Activated CD4-positive, alpha-beta T cell treated with anti-CD3 and anti-CD28 coated beads for 36 hours (primary cell): ENCODE measurements at places on chromosomes 7 and 10.

GRCh38 chr10:110304394-110304779 is 333 bp downstream of the SMNDC1 start:
- peaks cover 45% of the 10 kb centered on the region for H3K4me1 ChIP-seq
- no peaks in the 10 kb centered on the region for H3K27me3 ChIP-seq
- H3K36me3 ChIP-seq = peaks cover 37% of the 10 kb centered on the region
- H3K27ac ChIP-seq = peak overlapping the region; percentile 98

DNA sequence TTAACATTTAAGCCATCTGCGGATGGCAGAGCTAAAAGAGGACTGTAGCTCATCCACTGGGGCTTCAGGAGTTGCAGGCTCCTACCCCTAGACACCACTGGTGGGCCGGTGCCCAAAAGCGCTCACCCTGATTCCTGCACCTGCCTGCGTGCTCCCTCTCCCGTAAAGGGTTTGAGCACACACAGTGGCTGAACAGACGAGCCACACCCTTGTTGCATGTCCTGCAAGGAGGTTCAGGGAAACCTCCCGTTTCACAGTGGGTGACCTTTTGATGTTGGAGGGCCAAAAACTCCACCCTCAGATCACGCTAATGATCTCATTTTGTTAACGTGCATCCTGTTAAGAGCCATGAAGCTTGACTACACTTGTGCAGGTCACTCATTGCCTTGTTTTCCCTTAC is 37.9 kb downstream of the SYPL1 start:
- H3K4me3 ChIP-seq = no peak overlapping the region
- H3K36me3 ChIP-seq = no peaks in the 10 kb centered on the region
- H3K27me3 ChIP-seq = no peaks in the 10 kb centered on the region

DNA sequence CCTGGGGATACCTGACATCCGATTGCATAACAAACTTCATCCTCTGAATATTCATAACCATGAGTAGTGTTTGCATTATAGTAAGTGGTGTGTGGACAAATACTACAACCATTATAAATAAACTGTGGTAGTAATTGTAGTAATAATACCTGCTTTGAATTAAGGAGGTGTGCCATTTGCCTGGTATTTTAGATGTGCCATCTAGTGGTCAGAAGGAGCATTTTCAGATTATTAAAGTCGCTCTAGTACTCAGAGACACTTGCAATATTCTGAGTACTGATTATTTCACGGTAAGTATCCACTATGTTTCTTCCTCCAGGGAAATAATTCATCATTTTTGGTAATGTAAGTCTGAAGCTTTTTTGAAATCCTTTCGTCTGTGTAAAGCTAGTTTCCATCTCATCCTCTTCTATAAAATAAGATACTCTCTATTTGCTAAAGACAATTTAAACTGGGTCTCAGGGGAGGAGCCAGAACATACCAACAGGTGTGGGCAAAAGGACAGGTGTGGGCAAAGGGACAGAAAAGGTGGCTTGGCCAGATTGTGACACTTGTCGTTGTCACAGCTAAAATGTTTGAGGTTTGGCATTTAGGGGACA is 115.3 kb upstream of the WDR11 start:
- no peaks in the 10 kb centered on the region for H3K36me3 ChIP-seq
- no peak overlapping the region for H3K27ac ChIP-seq
- peaks cover 4% of the 10 kb centered on the region for H3K27me3 ChIP-seq
- no peaks in the 10 kb centered on the region for H3K4me1 ChIP-seq

- H3K27me3 ChIP-seq = no peaks in the 10 kb centered on the region
- no peak for DNase-seq
- H3K27ac ChIP-seq = peak overlapping the region; percentile 8
- H3K36me3 ChIP-seq = no peaks in the 10 kb centered on the region
- no peak overlapping the region for H3K4me3 ChIP-seq
- peaks cover 37% of the 10 kb centered on the region for H3K4me1 ChIP-seq
Observed at GRCh38 chr10:11442001-11442773, 169.3 kb downstream of the USP6NL start.

GRCh38 chr10:124636271-124636995 is 107.7 kb downstream of the FAM53B start:
- H3K4me3 ChIP-seq = peak overlapping the region; percentile 27
- H3K36me3 ChIP-seq = peaks cover 8% of the 10 kb centered on the region
- peak overlapping the region; percentile 69 for H3K27ac ChIP-seq
- H3K27me3 ChIP-seq = no peaks in the 10 kb centered on the region

DNA sequence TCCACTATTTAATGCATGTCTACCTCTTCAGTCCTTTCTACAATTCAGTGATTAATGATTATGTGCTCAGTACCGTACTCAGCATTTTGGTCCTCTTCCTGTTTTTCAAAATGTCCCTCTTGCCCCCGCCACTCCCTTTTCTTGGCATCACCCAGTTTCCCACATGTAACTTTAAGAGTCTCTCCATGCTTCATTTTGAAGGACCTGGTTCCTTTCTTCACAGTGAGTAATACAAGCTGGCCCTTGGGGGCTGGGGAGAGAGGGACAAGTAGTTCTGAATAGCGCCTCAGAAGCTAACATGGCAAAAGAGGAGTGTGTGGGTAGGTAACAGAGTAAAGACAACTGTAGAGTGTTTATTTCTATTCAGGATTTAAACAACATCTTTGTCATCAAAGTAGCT is 34.6 kb upstream of the SLIT1 start:
- no peak for DNase-seq
- H3K27ac ChIP-seq = peak overlapping the region; percentile 3
- H3K36me3 ChIP-seq = peaks cover 11% of the 10 kb centered on the region
- H3K4me3 ChIP-seq = no peak overlapping the region
- H3K4me1 ChIP-seq = peaks cover 37% of the 10 kb centered on the region

GRCh38 chr7:98223351-98223897 is 12.2 kb downstream of the BHLHA15 start:
- H3K4me1 ChIP-seq = peaks cover 11% of the 10 kb centered on the region
- no peak overlapping the region for H3K4me3 ChIP-seq
- no peak overlapping the region for H3K27ac ChIP-seq
- H3K27me3 ChIP-seq = no peaks in the 10 kb centered on the region

GRCh38 chr10:78301891-78302738 is 268.5 kb downstream of the RPS24 start:
- H3K27ac ChIP-seq = peak overlapping the region; percentile 90
- no peaks in the 10 kb centered on the region for H3K36me3 ChIP-seq
- peaks cover 12% of the 10 kb centered on the region for H3K4me1 ChIP-seq
- DNase-seq = no peak
- peak overlapping the region; percentile 79 for H3K4me3 ChIP-seq
- H3K27me3 ChIP-seq = no peaks in the 10 kb centered on the region

- H3K27me3 ChIP-seq = no peaks in the 10 kb centered on the region
- DNase-seq = no peak
- no peak overlapping the region for H3K27ac ChIP-seq
- peak overlapping the region; percentile 81 for H3K4me3 ChIP-seq
- no peaks in the 10 kb centered on the region for H3K36me3 ChIP-seq
Observed at GRCh38 chr10:102121739-102122372, 1.7 kb upstream of the LDB1 start.

- no peak overlapping the region for H3K27ac ChIP-seq
- no peaks in the 10 kb centered on the region for H3K36me3 ChIP-seq
- peaks cover 16% of the 10 kb centered on the region for H3K4me1 ChIP-seq
- no peak overlapping the region for H3K4me3 ChIP-seq
- no peaks in the 10 kb centered on the region for H3K27me3 ChIP-seq
Observed at GRCh38 chr7:140300243-140301136, 97.8 kb downstream of the SLC37A3 start.

DNA sequence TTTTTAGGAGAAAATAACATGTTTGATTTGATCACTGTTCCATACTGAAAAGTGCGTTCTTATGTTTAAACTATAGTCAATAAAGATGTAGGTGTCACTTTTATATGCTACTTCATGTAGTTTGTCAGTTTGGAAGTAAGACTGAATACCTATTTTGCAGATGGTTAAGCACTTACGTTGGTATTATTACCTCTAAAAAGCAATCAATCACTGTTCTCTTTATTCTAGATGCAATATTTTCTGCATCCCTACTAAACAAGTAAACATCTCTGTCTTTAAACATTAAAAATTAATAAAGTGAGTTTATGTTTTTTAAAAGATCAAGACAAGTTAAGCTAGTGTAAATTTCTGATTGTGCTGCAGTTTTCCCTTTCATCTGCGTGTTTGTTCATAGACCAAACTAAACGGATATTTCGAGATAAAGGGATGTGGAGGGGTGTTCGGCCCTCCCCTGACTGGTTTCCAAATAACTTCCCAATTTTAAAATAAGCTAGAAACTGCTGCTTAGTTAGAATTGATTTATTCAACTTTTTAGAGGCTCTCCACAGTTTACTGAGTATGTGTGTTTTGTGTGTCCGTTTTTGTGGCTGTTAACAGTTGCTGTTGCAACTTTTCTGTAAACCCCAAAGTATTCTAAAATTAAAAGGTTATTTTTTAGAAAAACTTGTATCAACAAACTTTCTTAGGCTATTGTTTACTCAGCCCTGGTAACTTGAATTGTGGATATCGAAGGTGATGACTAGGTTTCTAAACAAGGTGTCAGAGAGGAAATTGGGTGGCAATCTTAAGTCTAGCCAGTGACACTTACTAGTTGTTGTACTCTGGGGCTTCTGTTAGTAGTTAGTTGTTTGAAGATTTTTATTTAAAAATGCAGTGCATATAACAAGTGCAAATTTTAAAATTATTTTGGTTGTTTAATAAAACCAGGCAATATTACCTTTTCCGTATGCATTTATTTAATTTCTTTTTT is 974 bp downstream of the KIF11 start:
- peaks cover 37% of the 10 kb centered on the region for H3K4me1 ChIP-seq
- H3K36me3 ChIP-seq = peaks cover 18% of the 10 kb centered on the region
- H3K27ac ChIP-seq = peak overlapping the region; percentile 97
- no peak for DNase-seq
- H3K27me3 ChIP-seq = no peaks in the 10 kb centered on the region

- H3K36me3 ChIP-seq = no peaks in the 10 kb centered on the region
- H3K27me3 ChIP-seq = no peaks in the 10 kb centered on the region
- no peak overlapping the region for H3K4me3 ChIP-seq
- no peak for DNase-seq
Observed at GRCh38 chr7:131159961-131160361, 167.7 kb upstream of the MKLN1 start.

DNA sequence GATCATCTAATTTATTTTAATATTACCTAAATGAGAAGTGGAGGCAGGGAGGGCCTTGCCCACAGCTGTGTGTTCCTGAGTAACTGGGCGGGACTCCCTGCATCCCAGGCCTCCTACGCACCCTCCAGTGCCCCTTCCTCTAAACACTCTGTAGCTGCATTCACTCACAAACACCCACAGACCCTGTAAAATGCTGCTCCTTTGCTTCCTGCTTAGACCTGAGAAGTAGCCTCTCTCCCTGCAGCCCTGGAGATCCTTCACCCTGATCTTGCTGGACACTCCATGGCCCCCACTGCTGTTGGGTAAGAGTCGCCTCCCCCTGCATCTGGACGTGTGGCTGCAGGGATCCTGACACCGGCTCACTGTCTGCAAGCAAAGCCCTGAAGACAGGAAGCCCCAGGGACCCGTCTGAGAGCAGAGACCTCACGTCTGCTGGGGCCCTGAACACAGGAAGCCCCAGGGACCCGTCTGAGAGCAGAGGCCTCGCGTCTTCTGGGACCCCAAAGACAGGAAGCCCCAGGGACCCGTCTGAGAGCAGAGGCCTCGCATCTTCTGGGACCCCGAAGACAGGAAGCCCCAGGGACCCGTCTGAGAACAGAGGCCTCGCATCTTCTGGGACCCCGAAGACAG is 589.8 kb downstream of the DNAJB6 start:
- H3K4me3 ChIP-seq = no peak overlapping the region
- peaks cover 11% of the 10 kb centered on the region for H3K4me1 ChIP-seq
- H3K36me3 ChIP-seq = no peaks in the 10 kb centered on the region
- H3K27me3 ChIP-seq = peaks cover 2% of the 10 kb centered on the region
- DNase-seq = no peak

GRCh38 chr7:39609113-39609934 is 14.0 kb upstream of the RALA start:
- H3K27me3 ChIP-seq = peaks cover 17% of the 10 kb centered on the region
- no peaks in the 10 kb centered on the region for H3K36me3 ChIP-seq
- peak overlapping the region; percentile 70 for H3K27ac ChIP-seq
- H3K4me3 ChIP-seq = peak overlapping the region; percentile 41

GRCh38 chr7:31835471-31835870 is 148.5 kb downstream of the PPP1R17 start:
- H3K27me3 ChIP-seq = no peaks in the 10 kb centered on the region
- no peaks in the 10 kb centered on the region for H3K36me3 ChIP-seq
- DNase-seq = no peak
- no peak overlapping the region for H3K4me3 ChIP-seq

- H3K4me3 ChIP-seq = no peak overlapping the region
- peaks cover 3% of the 10 kb centered on the region for H3K36me3 ChIP-seq
- no peak overlapping the region for H3K27ac ChIP-seq
- DNase-seq = no peak
Observed at GRCh38 chr10:102501201-102502028, 1.1 kb downstream of the ACTR1A start.

GRCh38 chr10:28939281-28940157 is 262.2 kb downstream of the BAMBI start:
- no peak for DNase-seq
- H3K27ac ChIP-seq = no peak overlapping the region
- no peak overlapping the region for H3K4me3 ChIP-seq

DNA sequence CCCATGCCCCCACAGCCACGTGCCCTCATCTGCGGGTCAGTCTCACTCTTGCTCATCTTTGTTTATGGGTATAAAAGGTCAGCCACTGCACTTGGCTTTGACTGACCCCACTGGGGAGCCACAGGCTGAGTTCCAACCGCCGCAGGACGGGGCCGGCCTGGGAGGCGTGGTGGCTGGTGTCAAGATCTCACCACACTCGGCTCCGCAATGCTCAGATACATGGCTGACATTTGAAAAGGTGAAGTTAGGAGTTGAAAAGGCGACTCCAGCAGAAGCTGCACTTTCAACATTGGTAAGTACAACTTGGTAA is 14.9 kb downstream of the TUBGCP2 start:
- H3K27ac ChIP-seq = no peak overlapping the region
- peaks cover 47% of the 10 kb centered on the region for H3K36me3 ChIP-seq
- no peak overlapping the region for H3K4me3 ChIP-seq
- DNase-seq = no peak
- H3K4me1 ChIP-seq = peaks cover 9% of the 10 kb centered on the region
- no peaks in the 10 kb centered on the region for H3K27me3 ChIP-seq

DNA sequence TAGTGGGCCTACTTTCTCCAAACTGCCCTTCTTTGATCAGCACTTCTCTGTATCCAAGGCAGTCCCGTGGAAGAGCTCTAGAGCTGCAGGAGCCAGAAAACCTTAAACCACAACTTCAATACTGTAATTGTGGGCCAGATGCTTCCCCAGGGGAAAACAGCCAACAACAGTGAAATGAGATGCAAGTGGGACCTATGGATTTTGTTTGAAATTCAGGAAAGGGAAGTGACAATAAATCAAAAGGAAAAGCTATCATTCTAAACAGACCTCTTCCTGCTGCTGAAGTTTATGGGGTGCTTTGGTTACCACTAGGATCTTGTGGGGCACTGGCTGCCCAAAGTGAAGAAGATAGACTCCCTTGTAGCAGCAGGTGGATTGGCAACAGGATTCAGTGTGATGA is 1031.7 kb downstream of the LRMDA start:
- no peaks in the 10 kb centered on the region for H3K4me1 ChIP-seq
- DNase-seq = no peak
- H3K36me3 ChIP-seq = no peaks in the 10 kb centered on the region
- H3K27ac ChIP-seq = no peak overlapping the region
- no peaks in the 10 kb centered on the region for H3K27me3 ChIP-seq
- H3K4me3 ChIP-seq = no peak overlapping the region

GRCh38 chr7:38565289-38565688 is 65.9 kb downstream of the AMPH start:
- no peak overlapping the region for H3K4me3 ChIP-seq
- no peaks in the 10 kb centered on the region for H3K4me1 ChIP-seq
- DNase-seq = no peak
- peaks cover 3% of the 10 kb centered on the region for H3K27me3 ChIP-seq
- H3K27ac ChIP-seq = no peak overlapping the region

- no peak overlapping the region for H3K4me3 ChIP-seq
- H3K4me1 ChIP-seq = no peaks in the 10 kb centered on the region
- peaks cover 7% of the 10 kb centered on the region for H3K27me3 ChIP-seq
- H3K27ac ChIP-seq = no peak overlapping the region
- no peaks in the 10 kb centered on the region for H3K36me3 ChIP-seq
- no peak for DNase-seq
Observed at GRCh38 chr7:95798401-95798930, 26.1 kb downstream of the DYNC1I1 start.
